ENCODE measurements at places on chromosomes 7 and 10.
A peak's percentile ranks its signal among the peaks of the same experiment; 100 is the strongest.

DNA sequence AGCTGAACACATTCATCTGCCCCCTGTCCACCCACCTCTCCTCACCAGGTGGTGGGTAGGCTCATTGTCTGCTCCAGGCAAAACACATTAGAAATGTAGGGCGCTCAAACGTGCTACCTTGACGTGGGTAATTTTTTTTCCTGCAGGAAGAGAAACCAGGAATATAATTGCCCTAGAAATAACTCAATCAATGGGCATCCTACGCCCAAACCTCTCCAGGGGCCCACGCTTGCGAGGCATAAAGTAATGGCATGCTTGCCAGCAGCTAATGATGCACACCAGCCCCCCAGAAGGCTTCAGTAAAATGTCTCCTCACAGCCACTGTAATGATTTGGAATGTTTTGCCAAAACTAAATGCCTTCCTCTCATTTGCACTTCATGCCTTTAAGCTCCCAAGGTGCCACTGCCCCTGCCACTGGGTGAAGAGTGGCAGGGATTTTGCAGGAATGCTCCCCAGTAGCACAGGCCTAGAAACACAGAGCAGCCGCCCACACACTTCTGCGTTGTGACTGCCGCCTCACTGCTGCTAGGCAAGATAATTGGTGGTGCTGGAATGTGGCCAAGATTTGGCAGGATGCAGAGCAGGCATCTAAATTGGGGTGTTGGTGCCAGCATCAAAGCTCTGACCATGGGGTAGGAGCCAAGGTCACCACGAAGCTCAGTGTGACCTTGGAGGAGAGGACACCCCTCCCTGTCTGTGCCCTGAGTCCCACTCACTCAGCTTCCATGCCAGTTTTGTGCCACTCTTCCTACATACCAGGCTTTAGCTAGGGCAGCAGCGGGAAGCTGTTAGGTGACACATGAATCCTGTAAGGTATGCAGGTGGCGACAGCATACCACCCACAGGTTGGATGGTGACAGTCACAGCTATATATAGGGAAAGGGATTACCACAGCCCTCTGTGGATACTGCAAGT is 48.7 kb upstream of the PPP1R3C start:
- no peak for DNase-seq

DNA sequence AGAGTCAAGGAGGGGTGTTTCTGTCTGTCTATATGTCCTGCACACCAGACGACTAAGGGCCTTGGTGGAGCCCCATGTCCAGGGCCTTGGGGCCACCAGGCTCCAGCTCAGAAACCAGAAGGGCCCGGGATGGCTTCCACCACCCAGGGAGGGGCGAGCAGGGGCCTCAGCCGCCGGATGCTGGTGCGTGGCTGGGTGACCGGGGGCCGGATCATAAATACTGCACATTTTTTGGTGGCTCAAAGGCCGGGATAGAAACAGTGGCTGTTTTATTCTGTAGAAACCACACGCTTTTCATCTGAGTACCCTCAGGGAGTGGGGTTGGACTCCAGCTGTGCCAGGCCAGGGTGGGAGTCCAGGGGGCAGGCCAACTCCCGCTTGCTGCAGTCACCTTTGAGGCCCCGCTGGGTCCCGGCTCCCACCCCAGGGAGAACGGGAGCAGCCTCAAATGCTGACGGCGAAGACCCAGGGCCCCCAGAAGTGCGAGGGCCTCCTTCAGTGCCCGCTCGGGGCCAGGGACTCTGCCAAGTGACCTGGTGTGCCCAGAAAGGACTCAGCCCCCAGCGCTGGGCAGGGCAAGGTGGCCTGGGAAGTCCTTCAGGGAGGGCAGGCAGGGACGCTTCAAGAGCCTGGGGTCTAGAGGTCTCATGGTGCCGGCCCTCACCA is 28.2 kb downstream of the PDGFA start:
- no peak for DNase-seq

GRCh38 chr10:84837877-84838276 is 509.5 kb downstream of the CCSER2 start:
- DNase-seq: no peak

- peak; percentile 5 for DNase-seq
These were observed at the start of gene JCAD for GRCh38 chr10:30059209-30060107. Gene JCAD (minus strand): TSS chr10:30059586. CDS start chr10:30047812, 11,774 bp downstream.

DNA sequence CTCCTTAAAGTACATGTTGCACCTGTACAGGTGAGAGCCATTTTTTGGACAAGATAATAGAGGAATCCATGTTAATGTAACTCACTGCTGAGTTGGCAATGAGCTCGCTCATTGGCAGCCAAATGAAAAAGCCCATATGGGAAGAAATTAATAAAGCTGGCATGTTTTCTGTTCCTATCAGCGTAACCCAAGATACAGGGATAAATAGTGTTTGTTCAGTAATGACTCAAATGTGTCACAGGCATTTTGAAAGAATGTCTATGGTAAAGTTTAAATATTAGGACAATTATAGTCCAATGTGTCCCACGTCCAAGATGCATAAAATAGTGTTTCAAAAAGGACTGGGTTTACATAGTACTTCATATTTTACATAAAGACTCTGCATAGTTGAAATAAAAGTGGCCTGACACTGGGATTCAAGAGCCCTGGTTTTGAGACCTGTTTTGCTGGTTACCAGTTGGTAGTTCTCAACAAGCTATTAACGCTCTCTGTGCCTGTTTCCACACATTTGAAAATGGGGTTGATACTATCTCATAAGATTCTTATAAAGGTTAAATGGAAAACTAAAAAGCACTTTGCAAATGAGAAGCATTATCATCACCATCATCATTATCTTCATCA is 49.1 kb downstream of the MTURN start:
- no peak for DNase-seq

DNA sequence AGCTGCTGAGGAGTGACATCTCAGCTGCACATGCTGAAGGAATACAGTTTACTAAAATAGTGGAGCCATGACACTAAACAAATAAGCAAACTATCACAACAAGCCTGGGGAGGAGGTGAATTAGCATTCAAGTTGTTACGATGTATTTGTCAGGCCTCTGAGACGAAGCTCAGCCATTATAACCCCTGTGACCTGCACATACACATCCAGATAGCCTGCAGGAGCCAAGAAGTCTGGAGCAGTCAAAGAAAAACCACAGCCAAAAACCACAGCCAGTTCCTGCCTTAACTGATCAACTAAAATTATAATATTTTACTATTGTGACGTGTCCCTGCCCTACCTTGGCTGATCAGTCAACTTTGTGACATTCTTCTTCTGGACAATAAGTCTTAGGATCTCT is 68.6 kb downstream of the NSUN6 start:
- DNase-seq: no peak

DNA sequence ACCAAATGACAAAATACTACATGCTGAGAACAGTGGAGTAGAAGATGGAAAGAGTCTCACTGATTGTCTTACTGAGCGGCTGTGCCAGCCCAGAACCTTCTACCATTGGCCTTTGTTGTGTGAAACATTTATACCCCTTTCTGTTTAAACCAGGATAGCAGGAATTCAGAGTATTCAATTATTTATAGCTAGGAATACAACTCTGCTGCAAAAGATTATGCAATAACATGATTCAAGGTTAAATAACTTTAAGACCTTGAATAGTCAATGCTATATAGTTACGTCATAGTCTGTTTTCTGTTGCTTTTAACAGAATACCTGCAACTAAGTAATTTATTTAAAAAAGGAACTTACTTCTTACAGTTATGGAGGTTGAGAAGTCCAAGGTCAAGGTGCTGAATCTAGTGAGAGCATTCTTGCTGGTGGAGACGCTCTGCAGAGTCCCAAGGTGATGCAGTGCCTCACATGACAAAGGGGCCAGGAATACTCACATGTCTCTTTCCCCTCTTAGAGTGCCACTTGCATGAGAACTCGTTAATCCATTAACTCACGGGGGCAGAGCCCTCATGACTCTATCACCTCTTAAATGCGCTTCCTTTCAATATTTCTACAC is 371.8 kb downstream of the MDFIC start:
- no peak for DNase-seq

DNA sequence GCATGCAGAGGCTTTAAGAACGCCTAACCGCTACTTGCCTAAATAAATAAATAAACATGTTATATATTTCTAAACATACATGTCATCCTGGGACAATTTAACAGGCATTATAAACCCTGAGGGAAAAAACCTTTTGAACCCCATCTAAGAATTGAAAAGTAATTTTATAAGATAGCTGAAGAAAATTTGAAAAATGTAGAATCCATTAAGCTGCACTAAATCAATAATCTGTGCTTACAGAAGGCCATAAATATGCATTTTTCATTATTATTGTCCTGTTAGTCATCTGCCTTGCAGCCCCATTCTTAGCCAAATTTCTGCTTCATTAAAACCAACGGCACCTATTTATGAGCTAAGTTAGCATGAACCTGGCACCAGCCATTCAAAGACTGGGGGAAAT is 24.2 kb downstream of the LYZL1 start:
- DNase-seq: no peak

DNA sequence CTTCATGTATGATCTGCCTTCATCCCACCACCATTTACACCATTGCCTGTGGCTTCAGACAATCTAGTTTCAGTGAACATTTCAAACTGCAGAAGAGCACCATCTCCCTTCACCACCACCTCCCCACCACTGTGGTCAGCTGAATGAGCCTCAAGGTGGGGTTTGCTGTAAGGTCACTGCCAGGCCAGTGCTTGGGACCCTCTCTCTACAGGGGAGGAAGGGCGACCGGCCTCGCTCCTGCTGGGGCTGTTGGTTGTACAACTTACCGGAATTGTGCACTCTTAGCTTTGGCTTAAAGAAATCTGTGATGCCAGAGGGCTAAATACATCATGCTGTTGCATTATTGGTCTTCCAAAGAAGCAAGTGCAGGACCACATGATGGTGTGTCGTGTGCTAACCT is 26.6 kb downstream of the PFKP start:
- DNase-seq: no peak

GRCh38 chr7:94251-94801 is 98.0 kb upstream of the FAM20C start:
- no peak for DNase-seq

DNA sequence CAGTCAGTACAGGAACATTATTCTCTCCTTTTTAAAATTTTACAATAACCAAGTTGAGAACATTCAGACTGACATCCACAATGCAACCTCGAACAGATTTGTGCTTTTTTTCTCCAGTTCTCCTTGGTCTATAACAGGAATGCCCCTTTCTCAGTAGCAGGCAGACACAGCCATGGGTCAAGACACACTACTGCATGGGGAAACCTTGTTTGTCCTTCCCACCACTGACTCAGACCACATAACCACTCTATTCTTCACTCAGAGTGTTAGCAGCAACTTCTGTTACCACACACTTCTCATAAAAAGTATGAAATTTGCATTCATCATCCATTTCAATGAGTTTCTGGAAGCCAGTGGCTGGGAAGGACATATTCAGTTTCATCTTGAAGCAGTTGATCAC is 421.7 kb downstream of the ADRA2A start:
- DNase-seq: no peak

DNA sequence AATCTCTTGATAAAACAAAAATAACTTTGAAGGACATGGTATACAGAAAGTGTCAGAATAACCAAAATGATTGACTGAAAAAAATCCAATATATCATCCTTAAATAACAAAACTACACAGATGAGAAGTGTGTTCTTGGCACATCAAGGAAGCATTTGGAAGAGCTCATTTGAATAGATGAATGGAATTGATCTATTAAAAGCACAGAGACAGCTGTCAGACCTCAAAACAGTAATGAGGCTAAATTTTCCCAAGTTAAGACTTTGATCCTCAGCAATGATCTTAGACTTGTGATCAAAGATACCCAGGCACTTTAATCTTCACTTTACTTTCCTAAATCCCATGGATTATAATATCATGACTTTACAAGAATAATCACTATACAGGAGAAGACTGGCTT is 395.4 kb upstream of the NFE2L3 start:
- DNase-seq: no peak

DNA sequence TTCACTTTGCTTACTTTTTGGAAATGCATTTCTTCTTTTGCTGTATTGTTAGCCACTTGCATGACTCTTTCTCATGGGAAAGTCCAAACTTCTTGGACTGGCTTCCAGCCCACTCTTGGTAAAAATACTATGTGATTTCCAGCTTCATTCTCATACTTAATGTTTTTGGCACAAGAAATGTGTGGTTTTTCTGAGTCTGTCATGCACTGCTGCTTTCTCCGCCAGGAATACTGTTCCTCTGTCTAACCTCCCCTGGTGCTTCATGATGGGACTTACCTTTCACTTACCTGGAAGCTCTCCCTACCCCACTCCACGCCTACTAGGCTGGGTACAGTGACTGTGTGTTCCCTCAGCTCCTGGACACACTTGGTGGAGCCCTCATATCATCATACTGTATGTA is 18.7 kb downstream of the MGAM2 start:
- no peak for DNase-seq

- no peak for DNase-seq
These were observed 95.3 kb downstream of the INSYN2A start for GRCh38 chr10:127100983-127101615.

- DNase-seq: no peak
These were observed 84.0 kb downstream of the ZNF92 start for GRCh38 chr7:65457705-65458104.

- no peak for DNase-seq
These were observed 20.3 kb downstream of the NACAD start for GRCh38 chr7:45068236-45069023.

- no peak for DNase-seq
These were observed 54.3 kb downstream of the BAIAP2L1 start for GRCh38 chr7:98346515-98347069.

DNA sequence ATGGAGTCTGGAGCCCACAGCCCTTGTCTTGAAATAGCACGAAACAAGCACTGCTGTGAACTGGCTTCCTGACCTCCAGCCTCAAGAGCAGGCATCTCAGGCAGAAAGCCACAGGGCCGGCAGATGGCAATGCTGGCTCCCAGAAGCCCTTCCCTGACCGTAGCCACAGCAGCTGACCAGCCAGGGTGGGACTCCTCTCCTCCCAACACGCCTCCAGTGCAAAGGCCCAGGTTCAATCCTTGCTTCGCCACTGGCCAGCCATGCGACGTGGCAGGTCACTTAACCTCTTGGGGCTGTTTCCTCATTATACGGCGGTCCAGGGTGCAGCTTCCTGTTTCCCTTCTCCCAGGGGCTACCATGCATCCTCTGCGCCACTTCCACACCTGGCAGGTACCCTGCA is 12.8 kb downstream of the PRKAG2 start:
- no peak for DNase-seq

DNA sequence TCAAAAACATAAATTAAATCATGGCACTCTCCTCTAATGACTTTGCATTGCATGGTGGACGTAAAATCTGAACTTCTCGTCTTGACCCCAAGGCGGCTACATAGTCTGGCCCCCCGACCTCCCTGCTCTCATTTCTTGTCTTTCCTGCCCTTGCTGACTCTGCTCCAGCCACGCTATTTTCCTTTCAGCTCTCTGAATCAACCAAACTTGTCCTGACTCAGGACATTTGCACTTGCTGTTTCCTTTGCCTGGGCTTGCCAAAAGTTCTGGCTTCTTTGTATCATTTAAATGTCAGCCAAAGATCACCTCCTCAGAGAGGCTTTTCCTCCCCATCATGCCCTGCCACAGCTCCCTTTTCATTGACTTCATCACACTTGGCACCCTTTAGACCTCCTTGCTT is 107.7 kb upstream of the NFE2L3 start:
- no peak for DNase-seq

GRCh38 chr10:133307776-133308420 is 774 bp downstream of the TUBGCP2 start:
- peak; percentile 76 for DNase-seq

- DNase-seq: no peak
These were observed 131.6 kb upstream of the LSM8 start for GRCh38 chr7:118052336-118052735.

Data from activated CD4-positive, CD25-positive, alpha-beta regulatory T cell treated with anti-CD3 and anti-CD28 coated beads, Interleukin-2, amount 50 U/mL, for 16 hours (primary cell).